ENCODE measurements at places on chromosomes 7 and 10.

DNA sequence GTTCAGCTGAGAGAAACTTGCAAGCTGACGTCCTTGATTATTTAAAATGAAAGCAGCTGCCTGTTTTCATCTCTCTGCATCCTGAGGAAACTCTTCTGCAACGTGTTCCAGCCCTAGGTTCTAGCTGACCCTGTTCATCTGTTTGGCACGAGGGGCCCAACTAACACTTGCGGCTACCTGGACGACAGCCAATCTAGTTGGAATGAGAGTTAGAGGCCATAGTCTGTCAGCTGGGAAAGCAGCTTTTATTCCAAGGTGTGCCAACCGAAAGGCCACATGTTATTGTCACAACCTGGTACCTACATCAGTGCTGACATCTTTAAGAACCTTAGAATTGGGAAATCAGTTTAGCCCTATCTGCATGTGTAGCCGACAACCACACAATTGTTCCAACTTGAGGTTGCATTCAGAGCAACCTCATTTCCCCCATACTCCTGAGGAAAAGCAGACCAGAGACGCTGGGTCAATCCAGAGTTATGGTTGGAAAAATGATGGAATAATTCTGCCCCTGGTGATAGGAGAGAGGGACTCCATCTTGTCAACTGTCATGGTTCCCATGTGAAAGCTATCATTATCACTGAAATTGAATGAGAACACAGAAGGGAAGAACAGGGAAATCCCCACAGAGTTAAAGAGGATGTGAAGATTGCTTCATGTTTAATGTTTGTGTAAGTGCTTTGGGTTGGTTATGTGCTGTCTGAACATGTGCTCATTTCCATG lies 121.6 kb downstream of the EGFR start:
- peak; percentile 65 for DNase-seq

DNA sequence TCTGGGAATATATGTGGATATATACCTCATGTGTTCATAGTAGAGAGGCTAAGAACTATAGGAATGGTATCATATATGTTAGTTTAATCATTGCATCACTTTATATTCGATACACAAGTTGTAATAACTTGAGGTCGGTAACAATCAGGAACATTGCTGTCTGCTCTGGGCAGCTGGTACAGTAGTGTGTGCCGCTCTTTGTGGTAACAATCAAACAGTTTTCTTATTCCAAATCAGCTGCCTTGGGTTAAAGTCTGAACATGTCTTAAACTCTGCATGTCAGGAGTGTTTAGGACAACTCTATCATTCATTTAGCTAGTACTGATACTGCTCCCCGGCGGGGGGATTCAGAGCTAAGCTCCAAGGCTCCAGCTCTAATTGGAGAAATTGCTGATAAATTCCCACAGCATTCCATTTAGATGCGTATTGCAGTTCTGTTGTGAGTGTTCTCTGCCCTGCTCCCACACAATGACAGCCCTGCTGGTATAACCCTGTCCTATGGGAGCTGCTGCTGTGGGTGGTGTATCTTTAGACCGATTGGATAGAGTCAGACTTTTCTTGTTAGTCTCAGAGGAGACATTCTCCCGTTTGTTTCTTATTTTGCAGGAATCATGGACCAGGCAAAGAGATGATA lies 707.5 kb upstream of the FZD8 start:
- peak; percentile 91 for DNase-seq

DNA sequence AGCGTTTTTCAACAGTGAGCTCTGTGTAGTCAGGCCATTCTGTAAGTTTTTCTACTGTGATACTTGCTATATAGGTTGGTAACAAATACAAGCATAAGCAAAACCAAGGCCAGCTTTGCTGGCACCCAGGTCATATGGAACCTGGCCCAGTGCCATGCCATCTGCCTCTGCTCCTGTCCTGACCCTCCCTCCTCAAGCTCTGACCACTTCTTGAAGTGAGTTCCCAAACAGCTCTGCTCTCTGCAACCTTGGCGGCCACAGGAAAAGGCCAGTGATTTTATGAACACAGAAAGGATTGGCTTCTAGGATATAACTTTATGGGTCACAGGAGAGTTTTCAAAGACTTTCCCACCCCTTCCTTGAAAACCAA lies 12.8 kb downstream of the NOD1 start:
- DNase-seq: no peak

- DNase-seq: no peak
These were observed 83.9 kb downstream of the DNAJB9 start for GRCh38 chr7:108653526-108653925.

DNA sequence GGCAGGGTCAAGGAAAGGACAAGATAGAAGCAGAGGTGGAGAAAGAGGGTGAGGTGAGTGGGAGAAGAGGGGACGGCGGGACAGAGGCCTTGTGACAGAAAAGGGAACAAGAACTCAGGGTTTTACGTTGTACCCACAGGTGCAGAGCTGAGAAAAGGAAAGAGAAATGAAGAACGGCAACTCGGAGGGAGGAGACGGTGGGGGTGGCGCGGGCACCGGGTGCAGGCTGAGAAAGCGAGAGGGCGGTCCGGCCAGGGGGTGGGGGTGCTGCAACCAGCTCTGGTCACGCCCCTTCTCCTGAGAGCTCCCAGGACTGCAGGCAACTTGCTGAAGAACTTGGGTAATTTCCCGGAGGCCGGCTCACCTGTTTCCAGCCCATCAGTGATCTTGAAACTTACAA lies 65.3 kb downstream of the CARD11 start:
- no peak for DNase-seq

GRCh38 chr10:31757831-31758230 lies 170.8 kb downstream of the ARHGAP12 start:
- DNase-seq: peak; percentile 20

DNA sequence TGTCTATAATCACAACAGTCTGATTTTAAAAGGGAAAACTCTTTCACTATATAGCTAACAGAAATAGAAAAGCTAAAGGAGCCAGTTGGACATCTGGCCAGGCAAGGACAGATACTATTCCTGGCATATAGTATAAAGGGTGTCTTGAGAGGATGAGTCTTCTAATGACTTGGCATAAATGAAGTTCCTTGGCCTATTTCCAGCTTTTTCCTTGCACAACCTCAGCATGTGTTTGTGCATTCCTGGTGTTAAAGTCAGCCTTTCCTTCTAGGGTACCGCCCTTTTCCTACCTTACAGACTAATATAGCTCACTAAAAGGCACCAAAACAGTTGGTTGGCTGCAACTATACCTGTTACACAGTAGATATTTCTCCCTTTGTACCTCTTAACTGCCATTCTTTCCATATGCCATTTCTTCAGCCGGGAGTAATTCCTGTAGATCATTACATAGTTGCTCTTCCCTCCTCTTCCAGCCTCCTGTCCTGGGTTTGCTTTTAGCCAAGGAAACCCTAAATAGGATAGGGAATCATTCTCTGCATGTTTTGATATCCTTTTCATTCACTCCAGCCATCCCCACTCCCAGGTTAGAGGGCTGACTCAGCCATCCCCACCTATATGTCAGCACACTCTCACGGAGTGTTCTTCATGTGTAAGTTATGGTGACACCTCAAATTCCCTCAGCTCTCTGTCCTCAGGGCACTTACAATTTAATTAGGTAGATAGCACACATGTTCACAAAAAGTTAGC lies 102.1 kb upstream of the MDFIC start:
- peak; percentile 97 for DNase-seq

- no peak for DNase-seq
These were observed 82.2 kb upstream of the VWDE start for GRCh38 chr7:12485845-12486244.

- DNase-seq: peak; percentile 97
These were observed 53.6 kb upstream of the TMEM72 start for GRCh38 chr10:44857363-44858016.

DNA sequence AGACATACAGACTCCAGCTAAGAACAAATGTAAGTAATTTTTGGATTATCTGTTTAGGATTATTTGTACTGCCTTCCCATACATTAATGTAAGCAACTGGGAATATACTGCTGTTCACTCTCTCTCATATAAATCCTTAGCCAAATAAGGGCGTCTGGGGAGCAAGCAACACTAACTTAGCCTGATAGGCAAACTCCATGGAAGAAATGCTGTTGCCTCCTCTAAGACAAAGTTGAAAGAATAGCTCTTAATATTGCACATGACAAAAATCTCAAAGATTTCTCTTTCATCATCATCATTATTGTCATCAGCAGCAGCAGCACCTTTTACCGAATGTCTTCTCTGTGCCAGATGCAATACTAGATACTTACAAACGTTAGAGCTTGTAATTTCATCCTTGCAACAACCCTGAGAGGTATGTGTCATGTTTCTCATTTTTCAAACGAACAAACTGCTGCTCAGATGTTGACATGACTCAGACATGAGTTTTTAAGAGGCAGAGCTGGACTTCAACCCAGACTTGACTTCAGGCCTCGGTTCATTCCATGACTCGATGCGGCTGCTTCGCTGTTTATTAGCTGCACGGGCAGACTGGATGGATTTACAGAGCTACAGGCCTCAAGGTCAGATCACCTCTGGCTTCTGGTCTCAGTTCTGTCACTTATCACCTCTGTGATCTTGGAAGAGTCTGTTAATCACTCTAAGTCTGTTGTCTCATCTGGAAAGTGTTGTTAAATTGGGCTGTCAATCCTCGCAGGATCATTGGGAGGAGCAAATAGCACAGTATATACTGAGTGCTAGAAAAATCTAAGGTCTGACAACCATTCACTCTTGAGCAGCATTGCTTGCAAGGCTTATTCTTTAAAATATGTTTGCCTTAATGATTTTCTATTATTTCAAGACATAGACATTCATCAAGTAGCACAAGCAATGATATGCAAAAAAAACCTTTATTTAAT lies 126.3 kb upstream of the CELF2 start:
- peak; percentile 72 for DNase-seq

- DNase-seq: no peak
These were observed 89.4 kb upstream of the C1QL3 start for GRCh38 chr10:16611037-16611436.

DNA sequence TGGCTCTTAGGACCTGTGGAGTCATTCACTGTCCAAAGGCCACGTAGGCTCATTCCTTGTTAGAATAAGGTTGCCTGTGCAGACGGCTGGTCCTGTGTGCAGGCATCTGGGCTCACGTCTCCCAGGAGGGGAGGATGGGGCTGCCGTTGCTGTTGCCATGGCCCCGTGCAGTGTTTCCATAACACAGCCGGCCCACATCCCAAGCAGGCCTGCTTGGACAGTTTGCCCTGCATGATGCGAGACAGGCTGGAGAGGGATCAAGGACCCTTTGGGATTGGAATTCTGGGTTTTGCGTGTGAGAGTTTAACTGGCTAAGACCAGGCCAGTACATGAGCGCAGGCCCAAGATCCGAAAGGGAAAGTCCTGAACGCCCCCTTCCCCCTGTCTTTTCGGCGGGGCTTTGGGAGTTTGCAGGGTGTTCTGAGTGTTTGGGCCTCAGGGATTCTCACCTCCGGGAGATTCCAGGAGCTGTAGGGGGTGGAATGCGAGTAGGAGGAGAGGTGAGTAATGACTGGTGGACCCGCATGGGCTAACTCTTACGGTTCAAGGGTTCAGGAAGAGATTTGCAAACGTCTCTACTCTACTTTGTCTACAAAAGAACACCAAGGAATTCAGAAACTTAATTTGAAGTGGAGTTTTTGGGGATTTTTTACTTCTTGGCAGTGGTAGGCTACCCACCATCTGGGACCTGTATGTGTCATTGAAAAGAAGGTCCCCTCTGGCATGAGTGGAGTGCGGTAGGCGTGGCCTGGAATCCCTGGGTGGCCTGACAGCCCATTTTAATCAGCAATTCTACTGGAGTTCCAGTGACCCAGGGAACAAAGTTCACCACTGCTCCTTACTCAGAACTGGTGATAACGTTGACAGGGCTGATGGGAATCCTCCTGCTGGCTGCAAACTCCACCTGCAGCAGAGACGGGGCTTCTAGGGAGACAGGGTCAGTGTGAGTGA lies 125.4 kb downstream of the ITIH5 start:
- DNase-seq: peak; percentile 1
